Small intestine (tissue), 16 donors: ENCODE measurements at places on chromosomes 6 and 20.

DNA sequence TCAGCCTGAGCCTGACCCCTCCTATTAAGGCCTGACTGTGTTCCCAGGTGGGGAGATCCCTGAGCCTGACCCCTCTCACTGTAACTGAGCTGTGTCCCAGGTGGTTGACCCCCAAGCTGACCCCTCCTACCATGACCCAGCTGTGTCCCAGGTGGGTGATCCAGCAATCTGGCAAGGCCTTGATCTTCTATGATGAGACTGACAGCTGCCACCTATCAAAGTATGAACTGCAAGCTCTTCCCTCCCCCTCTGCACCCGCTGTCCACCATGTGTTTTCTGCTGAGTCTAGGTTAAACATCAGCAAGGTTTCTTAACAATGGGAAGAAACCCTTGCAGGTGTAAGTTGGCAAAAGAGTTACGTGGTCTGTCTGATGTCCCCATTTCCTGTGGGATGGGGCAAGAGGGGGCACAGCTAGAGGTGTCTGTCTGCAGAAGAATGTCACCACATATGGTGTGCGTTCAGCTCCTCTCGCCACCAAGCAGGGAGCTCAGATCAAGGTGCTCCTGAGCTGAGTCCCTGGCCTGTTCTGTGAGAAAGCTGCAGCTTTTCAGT is 5.9 kb downstream of the PXDC1 start:
- no peak for DNase-seq

DNA sequence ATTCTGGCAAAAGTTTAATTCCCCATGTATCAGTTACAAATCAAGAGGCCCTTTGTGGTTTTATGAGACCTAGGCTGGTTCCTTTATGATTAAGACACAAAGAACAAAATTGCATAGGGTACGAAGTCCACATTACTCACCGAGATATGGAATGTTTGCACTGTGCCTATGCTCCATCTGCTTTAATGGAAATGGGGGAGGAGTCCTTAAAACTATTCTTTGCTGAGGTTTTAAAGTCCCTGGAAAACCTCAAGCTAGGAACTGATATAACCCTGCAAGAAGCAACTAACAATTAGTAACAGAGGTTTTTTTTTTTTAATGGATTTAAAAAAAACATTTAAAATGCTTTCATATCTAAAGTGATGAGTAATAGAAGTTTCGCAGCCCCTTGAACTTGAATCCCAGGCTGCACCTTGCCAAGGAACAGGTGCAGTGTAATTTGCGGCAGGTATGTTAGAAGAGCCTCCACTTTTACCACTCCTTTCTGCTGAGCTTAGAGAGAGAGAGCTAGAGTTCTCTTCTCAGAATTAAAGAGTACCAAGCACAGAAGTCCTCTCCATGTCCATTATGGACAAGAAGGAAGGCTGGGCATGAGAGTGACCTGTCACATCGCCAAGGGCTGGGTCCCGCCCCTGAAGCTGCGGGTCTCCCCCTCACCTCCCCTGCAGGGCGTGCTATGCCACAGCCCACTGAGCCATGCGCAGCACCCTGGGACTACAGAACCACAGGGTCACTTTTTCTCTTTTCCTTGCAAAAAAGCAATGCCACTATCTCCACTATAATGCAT is 2.3 kb downstream of the SERPINB1 start:
- DNase-seq, result peak; percentile 96

GRCh38 chr20:37961066-37961465 is 58.1 kb downstream of the VSTM2L start:
- no peak for DNase-seq

DNA sequence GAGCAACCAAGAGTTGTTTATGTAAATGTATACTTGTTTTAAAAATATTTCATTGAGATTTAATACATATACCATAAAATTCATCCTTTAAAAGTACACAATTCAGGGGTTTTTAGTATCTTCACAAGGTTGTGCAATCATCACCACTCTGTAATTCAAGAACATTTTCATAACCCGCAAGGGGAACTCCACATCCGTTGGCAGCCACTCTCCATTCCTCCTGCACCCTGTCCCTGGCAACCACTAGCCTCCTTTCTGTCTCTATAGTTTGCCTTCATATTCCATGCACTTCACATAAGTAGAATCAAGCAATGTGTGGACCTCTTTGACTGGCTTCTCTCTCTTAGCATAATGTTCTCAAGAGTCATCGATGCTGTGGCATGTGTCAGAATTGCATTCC is 104.2 kb upstream of the PDE10A start:
- DNase-seq, result no peak

DNA sequence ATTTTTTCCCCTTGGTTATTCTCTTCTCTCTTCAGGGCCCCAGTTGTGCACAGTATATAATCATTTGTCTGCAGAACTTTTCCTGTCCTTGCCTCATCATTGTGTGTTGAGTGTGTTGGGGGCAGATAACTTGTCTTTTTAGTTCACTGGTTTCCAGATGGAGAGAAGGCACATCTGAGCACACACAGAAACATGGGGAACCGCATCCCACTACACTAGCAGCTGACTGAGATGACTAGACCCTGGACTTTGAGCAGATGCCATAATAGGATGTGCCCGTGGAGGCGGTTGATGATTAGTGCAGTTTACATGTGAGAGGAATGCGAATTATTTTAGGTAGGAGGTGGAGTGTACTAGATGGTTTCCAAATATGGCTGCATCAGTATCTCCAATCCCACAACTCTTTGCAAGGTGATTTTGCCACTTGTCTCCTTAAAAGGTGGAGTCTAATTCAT is 26.5 kb upstream of the SH3BGRL2 start:
- DNase-seq, result peak; percentile 69

- DNase-seq, result no peak
Measured at GRCh38 chr20:39270837-39271604, 308.9 kb downstream of the DHX35 start.

DNA sequence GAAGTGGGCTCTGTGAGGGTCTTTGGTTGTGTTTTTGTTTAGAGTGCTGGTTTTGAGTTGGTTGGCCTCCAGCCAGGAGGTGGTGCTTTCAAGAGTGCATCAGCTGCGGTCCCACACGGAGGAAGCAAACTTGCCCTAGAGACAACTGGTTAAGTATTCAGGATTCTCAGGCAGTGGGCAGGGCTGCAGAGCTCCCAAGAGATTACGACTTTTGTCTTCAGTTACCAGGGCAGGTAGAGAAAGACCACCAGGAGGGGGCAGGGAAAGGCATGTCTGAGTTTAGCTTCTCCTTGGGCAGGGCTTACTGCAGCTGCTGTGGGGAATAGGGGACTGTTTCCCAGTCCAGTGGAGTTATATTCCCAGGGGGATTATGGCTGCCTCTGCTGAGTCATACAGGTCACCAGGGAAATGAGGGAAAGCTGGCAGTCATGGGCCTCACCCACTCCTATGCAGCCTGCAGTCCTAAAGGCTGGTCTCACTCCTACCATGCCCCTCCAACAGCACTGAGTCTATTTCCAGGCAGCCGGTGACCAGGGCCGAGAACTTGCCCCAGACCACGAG is 64.3 kb downstream of the TTI1 start:
- DNase-seq, result no peak

- peak; percentile 77 for DNase-seq
Measured at GRCh38 chr6:14476793-14477531, 359.4 kb downstream of the CD83 start.

GRCh38 chr6:46221222-46221793 is 50.5 kb upstream of the ENPP5 start:
- DNase-seq, result peak; percentile 58

DNA sequence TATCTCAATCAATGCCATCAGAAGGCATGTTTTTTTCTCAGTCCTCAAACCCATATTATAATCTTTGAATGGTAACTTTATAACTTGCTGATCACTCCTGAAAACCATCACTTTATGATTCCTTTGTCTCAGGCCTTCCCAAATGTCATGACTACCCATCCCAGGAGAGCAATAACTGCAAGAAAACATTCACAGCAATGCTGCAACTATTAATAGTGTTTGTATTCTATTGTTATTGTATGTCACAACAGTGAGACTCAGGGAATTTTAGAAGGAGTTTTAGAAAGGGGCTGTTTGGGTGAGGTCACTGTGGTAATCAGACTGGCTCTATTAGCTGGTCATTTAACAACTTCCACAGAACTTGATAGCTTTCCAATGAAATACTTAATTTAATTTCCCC is 301.4 kb upstream of the TBX18 start:
- DNase-seq, result no peak

GRCh38 chr6:49913636-49914375 is 47.5 kb upstream of the CRISP1 start:
- DNase-seq, result peak; percentile 47

GRCh38 chr20:2133318-2134183 is 31.9 kb downstream of the STK35 start:
- DNase-seq, result no peak
